Stimulated activated CD4-positive, alpha-beta T cell treated with anti-CD3 and anti-CD28 coated beads, Interleukin-15, amount 100 ng/mL, for 24 hours (primary cell): ENCODE measurements at places on chromosomes 11 and 22.

DNA sequence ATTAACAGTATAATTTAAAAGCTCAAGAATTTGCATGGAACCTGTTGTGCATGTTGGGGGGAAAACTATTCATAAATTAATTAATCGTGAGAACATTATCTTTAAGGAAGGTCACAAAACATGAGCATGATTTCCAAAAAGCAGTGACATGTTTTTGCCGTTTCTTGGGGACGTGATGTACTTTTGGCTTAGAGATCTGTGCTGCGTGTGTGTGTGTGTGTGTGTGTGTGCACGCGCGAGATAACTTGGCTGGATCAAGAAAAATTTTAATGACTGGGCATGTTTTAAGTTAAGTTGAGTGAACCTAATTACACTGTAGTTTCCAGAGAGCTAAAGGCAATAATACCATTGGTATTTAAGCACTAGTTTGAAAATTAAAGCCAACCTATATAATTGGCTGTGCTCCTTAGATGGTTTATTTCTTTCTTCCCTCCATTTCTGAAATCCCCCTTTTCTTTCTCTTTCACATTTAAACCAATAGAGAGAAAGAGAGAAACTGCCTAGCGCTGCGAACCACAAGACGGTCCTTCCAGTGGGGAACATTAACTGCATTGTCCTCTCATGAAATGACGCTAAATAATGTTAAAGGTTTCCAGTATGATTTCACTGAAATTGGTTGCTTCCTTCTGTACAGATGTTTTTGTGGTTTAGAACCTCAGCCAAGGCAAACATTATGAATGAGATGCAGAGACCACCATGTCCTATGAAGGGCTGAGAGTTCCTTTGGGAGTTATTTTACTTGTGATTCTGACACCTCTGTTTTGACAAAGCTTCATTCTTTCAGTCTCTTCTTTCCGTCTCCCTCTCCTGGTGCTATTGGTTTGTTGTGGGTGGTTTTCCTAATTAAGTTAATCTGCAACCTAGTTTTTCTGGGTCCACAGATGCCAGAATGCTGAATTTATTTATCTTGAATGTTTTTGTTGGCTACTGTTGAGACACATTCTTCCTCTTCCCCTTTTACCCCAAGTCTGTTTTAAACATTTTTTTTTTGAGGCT is 51.7 kb downstream of the ZBTB16 start:
- DNase-seq: no peak

DNA sequence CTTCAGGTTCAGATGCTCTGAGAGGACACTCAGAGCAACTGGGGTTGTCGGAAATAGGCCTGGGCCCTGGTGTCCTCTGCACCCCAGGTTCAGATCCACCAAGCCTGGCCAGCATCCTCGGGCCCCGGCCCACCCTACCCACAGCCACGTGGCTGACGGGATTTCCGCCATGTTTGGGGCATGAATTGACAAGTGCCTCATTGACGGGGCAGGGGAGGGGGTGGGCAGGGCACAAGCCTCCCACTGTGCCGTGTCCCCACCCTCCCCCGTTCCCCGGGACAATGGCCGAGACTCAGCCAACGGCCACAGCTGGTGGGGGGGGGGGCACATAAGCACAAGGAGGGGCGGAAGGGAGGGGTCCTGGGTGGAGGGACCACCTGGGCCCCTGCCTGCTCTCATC is 8.5 kb downstream of the MYRF start:
- DNase-seq: no peak

DNA sequence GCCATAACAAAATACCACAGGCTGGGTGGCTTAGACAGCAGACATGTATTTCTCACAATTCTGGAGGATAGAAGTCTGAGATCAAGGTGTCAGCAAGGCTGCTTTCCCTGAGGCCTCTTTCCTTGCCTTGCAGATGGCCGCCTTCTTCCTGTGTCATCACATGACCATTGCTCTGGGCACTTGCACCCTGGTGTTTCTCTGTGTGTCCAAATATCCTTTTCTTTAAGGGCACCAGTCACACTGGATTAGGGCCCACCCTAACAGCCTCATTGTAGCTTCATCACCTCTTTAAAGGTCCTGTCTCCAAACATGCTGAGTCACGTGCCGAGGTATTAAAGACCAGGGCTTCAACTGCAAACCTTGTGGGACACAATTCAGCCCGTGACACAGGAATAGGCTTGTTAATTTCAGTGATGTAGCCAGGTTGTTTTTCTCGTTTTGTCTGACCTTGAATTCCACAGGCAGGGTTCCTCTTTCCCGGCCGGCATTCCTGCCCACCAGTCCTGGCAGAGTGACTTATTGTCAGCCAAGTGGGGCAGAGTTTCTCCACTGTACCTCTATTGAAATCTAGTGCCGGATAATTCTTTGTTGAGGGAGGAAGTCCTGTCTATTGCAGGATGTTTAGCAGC is 100.1 kb downstream of the KCNQ1OT1 start:
- DNase-seq: no peak

GRCh38 chr11:72812967-72813739 is 1.1 kb upstream of the ATG16L2 start:
- DNase-seq: peak; percentile 87

GRCh38 chr22:17443405-17444203 is 74.3 kb downstream of the CECR2 start:
- DNase-seq: no peak

DNA sequence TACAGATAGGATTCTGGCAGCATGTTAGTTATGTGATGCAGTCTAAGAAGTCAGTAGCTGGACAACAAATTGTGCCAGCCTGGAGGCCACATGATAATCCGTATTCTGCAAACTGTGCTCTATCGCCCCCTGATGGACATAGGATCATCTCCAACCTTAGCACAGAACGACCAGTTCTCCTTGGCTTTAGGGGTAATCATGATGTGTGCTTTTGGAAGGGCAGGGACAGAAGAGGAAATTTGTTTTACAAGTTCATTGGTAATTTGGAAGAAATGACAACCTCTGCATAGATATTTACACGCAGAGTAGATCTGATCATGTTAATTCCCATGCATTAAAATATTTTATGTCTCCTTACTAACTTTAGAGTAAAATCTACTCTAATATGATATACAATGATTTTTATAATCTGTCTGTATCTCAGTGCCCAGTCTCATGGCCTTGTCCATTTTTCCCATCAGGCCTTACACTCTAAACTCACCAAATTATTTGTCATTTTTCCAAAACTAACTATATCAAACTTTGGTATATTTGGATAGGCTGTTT is 12.1 kb downstream of the OR10D3 start:
- DNase-seq: peak; percentile 59

DNA sequence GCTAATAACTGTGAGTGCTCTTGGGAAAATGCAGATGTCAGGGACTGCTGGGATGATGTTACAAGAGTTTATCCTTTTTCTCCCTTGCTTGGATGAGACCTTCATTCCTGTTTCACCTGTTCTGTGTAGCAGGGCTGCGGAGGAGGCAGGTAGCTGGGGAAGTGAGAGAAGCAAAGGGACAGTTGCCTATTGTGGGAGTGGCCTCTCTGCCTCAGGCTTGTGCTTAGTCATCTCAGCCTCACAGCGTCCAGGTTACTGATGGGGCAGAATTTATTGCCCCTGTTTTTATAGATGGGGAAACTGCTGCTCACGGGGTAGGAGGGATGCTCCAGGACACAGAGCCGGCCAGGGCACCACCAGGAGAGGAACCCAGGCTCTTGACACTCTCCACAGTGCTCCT is 1.7 kb downstream of the STX3 start:
- DNase-seq: no peak

- DNase-seq: no peak
Measured at GRCh38 chr11:59273373-59273841, 60.7 kb upstream of the MPEG1 start.

- no peak for DNase-seq
Measured at GRCh38 chr11:122153746-122154145, 37.7 kb upstream of the BLID start.

DNA sequence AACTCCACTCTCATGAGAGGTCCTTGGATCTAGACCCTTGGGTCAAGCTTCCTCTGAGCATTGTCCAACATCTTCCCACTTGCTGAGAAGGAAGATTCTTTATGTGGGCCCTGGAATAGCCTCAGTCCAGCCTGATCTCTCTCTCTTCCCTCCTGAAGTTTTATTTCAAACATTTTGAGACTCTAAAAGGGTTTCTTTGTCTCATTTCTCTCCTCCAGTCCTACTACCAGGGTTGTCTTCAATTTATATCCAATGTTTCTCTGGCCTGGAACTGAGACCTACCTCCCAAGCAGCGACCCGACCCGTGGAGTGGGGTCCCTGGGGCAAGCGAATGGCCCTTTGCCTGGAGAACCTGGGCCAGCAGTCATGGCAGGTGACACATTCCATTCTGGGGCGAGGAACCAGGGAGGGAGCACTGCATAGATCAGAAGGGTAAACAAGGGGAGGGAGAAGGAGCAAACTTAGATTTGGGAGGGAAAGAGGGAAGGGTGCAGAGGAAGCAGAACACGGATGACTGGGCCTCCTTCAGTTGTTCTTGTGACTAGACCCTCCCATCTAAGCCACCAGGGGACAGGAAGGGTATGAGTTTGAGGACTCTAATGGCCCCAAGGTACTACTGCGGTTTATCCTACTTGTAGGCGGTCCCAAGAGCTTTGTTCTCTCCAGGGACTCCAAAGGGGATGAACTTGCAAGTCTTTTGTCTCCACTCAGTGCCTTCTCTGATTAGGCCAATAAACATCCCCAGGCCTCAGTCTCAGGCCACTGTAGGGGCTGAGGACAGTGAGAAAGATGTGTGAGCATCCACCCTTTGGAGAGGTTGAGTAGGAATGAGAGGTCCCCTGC is 14.2 kb upstream of the PRAME start:
- DNase-seq: no peak

GRCh38 chr11:5605849-5606248 is 9.4 kb downstream of the TRIM6 start:
- DNase-seq: no peak

DNA sequence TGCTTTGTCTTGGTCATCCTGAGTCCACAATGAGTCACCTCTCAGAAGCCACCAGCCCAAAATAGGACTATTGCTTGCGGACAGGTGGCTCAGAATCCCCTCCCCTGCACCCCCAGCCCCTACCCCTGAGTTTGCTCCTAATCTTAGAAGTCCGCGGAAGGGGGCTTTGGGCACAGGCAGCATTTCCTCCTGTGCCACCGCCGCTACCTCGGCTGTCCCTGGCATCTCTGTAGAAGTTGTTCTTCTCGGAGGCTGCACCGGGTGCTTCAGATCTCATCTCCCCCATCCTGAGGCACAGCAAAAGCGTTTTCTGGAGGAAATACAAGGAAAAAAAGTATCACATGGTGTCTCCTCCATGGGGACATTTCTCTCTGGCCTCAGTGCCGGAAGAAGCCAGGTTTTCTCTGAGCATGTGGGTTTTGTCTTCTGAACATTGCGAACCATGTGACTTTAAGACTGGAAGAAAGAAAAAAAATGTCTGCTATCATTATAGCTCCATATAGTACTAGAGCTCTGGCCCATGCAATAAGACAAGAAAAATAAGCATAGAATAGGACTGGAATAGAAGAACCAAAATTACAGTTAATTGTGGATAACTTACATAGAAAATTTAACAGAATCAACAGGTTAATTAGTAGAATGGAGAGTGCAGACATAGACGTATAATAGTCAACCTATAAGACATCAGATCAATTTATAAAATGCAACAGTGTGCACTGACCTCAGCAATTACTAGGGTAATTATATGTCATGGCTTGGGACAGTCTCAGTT is 63.2 kb downstream of the SHISAL1 start:
- DNase-seq: no peak

- peak; percentile 62 for DNase-seq
Measured at GRCh38 chr22:37082251-37082873, 27.2 kb downstream of the TMPRSS6 start.

DNA sequence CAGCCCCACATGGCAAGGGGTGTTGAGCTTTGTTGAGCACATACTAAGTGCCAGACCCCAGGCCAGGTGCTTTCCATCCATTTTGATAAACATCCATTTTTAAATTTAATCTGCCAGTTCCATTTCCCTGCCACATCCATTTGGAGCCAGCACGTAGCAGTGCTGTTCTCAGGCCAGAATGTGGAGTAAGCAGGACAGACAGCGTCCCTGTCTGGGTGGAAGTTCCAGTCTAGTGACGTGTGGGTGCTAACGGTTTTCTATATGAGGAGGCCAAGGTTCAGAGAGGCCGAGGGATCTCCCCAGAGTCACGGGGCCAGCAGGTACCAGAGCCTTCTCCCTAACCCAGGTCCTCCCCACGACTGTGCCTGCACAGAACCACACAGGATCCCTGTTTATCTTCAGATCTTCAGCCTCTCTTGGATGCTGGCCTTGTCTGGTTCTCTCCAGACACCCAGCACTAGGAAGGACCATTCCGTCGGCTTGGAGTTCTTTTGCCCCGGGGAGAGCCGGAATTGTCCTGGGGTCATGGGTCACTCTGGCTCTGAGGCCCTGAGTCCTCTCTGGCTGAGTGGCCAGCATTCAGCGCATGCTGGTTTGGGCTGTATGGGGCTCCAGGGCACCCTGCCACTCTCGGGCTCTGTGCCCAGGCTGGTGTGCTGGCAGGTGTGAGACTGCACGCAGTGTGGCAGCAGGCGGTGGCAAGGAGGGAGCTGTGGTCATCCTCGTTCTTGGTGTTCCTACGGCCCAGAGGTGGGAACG is 63.6 kb upstream of the PPARA start:
- DNase-seq: no peak

GRCh38 chr22:37256075-37256726 is 12.1 kb upstream of the RAC2 start:
- DNase-seq: no peak

- no peak for DNase-seq
Measured at GRCh38 chr11:124842305-124842704, 22.9 kb upstream of the ROBO3 start.

- DNase-seq: no peak
Measured at GRCh38 chr11:64059339-64060140, 23.8 kb downstream of the FLRT1 start.

DNA sequence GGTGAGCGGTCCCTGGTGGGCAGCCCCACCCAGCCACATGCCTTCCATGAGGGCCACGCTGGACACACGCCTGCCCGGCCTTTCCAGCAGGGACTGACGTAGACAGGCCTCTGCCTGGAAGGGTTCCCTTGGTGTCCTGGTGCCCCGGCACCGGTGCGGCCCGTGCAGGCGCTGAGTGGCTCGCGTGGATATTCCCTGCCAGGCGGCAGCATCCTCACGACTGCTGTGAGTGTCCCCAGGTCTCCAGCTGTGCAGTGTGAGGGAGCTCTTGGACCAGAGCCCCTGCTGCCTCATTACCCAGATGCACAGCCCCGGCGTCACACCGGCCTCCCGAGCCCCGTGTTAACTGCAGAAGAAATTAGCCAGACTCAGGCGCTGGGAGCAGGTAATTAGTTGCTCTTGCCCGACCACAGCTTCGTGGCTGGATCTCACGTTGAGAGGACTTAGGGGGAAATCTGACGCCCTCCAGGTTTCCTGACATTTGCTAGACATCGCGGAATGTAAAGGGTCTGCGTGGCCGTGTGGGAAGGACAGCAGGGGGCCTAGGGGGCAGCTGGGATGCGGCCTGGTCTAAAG is 1196.3 kb downstream of the BRD1 start:
- no peak for DNase-seq

DNA sequence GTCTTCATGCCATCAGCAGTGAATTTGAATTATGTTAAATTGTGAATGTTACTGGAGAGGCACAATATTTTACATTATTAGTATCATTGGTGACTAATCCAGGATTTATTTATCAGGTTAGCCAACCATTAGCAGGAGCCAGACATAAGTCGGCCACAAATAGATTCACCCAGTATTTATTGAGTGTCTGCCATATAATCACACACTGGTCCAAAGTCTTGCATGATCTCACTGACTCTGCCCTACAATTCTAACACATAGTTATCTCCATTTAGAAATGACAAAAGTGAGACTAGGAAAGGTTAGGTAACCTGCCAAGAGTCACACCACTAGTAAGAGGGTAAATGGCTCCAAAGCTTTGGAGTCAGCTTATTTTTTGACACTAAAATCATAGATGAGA is 179.6 kb downstream of the BLID start:
- DNase-seq: no peak
